ENCODE measurements at places on chromosomes 12 and 14.

DNA sequence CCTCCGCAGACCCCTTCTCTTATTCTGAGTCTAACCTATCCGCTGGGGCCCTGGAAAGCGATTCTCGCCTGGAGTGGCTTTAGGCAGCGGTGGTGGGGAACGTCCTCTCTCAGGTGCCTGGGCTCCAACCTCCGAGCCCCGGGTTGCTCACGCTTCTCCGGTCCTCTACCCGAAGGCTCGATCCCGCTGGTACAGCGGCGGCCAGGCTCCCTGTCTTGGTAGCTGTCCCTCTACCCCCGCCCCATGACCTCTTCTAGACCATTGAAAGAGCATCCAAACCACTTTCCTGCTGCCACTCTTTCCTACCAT is 505 bp upstream of the HEBP1 start:
- no peak for DNase-seq

DNA sequence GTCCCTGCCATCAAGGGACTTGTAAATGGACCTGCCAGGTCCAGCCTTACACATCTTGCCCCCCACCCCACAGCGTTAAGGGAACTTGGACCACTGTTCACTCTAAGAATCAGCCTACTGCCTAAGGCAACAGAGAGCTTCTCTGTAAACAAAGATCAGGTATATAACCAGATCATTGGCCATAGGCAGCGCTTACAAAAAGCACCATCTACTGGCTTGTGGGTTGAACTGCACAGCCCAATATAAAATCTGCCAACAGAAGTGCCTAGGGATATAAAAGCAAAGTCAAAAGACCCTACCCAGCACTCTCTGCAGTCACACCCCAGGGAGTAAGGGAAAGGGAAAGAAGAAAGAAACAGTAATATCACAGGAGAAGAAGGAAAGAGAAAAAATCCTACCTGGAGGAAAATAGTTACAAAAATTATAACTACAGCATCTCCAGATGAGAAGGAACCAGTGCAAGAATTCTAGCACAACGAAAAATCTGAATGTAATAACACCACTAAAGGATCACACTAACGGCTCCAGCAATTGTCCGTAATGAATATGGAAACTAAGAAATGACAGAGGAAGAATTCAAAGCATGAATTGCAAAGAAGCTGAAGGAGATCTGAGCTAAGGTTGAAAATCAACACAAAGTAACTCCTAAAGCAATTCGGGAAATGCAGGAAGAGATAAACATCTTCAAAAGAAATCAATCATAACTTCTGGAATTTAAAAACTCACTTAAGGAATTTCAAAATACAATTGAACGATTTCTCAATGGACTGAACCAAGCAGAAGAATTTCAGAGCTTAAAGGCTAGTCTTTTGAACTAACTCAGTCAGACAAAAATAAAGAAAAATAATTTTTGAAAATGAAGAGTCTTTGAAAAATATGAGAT is 95.2 kb upstream of the PCED1B start:
- no peak for DNase-seq

DNA sequence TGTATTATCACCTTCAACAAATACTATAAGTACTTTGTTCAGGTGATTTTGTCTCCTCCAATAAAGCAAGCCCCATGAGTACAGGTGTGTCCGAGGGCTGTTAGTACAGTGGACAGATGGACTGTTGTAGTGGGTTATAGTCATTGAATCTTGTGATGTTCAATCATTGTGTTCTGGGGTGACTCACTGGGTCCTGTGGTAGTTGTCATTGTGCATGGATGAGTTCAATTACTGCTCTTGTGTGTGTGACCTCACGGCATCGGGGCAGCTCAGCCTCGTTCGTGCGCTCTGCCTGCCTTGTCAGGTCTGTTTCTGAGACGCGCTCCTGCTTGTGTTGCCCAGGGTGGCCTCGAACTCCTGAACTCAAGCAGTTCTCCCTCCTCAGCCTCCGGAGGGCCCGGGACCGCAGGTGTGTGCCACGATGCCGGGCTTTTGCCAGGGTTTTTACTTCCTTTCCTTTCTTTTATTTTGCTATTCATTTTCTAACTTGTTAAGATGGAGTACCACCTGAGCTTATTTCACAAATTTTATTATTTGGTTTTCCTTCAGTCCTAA is 72.2 kb downstream of the DDX51 start:
- no peak for DNase-seq

- DNase-seq, result no peak
Observed at GRCh38 chr14:36363704-36364103, 43.3 kb upstream of the MBIP start.

DNA sequence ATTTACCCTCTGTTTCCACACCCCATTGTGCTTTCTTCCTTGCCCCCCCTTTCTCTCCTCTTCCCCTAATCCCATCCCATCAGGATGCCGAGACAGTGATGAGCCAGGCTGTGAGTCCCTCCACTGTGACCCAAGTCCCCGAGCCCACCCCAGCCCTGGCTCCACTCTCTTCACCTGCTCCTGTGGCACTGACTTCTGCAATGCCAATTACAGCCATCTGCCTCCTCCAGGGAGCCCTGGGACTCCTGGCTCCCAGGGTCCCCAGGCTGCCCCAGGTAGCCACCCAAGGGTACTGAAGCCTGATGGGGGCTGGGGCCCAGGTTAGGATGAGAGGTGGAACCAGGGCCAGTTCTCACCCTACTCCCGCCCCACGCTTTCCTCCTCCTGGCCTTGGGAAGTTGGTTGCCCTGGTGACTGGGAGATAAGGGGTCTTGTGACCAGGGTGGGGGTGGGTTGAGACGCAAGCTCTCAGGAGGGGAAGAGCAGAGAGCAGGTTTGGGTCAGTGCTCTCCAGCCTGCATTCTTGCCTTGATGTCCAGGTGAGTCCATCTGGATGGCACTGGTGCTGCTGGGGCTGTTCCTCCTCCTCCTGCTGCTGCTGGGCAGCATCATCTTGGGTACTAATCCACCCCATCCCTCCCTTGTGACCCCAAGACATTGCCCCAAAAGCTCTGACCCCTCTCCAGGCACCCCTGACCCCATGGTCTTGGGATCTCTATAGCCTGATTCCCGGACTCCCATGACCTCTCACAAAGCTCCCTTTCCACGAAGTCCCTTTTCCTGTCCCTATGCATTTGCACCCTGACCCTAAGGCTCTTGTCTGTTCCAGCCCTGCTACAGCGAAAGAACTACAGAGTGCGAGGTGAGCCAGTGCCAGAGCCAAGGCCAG is 1.2 kb downstream of the AMHR2 start:
- no peak for DNase-seq

DNA sequence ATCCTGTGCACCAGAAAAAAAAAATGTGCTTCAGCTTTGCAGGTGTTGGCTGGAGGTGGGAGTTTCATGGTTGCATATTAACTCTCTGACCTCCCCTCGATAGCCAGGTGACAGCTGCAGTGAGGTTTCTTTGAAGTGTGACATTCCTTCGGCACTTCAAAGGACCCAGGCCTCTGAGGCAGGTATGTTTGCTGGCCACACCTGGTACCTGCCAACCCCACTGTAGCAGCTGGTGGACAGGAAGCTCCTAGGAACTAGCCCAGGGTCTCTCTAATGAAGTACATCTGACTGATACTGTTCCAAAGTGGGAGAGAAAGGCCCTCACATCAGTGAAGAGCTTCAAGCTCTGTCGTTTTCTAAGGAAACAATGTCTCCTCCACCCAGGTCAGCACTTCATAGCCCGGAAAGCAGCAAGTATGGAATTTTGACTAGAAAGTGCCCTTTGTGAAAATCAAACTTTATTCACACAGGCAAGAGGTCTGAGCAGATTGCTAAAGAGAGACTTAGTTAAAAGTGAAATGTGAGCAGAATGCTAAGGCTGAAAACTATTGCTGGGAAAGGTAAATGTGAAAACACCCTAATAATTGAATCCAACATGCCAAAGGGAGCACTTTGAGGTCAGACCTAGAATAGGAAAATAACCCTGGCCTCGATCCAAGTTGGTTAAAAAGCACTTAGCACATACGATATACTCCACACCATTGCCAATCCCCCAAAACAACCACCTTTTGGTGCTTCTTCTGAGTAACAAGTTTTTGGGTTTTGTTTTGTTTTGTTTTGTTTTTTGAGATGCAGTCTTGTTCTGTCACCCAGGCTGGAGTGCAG is 71.3 kb downstream of the PHLDA1 start:
- DNase-seq, result no peak

DNA sequence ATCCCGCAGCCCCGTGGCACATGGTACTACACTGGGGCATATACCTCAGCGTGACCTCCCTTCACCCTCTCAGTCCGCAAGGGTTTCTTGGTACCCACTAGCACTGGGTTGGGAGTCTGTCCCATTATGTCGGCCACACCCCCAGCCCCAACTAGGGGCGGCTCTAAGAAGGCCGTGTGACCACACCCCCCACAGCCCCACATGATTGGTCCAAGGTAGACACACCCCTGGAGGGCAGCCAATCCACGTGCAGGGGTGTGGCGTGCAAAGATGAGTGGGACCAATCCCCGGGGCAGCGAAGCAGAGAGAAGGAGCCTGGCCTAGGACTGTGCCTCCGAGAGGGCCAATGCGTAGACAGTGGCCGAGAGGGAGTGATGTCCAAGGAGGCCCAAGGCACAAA is 34.6 kb upstream of the BEGAIN start:
- no peak for DNase-seq

DNA sequence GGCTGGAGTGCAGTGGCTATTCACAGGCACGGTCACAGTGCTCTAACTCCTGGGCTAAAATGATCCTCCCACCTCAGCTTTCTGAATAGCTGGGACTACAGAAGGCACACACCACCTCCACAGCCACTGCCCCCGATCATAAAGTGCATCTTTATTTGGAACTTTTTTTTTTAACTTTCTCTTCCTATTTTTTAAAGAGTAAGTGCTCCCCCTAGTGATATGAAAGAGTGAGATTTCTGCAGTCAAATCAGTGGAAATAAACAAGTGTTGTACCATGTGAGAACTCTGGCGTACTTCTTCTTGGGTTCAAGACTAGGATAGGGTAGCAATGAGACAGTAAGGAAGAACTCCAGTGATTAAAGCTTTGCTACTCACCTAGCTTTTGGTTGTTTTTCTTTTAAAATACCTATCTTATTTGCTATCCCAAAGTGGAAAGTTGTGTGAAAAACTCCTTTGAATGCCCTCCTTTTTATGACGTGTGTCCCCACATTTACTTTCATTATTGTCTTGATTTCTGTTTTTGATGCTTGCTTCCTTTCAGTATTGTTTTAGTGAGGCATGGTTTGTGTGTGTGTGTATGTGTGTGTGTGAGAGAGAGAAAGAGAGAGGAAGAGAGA is 6.6 kb downstream of the PPP4R4 start:
- DNase-seq, result no peak

- DNase-seq, result no peak
Observed at GRCh38 chr12:112353393-112353792, 28.8 kb downstream of the HECTD4 start.

DNA sequence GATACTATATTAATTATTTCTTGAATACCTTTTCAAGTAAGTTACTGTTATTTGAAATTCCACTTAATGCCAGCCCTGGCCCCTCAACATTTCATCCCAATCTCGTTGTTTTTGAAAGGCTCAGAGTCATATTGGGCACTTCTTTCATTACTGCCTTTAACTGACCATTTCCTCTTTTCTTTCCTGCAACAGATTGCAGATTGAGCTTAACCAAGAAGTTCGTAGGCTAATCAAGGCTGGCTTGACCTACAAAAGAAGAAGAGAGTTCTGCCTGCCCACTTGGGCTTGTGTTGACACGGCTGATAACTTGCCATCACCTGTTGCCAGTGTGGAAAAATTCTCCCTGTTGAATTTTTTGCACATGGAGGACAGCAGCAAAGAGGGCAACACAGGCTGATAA is 91.0 kb downstream of the FLRT2 start:
- DNase-seq, result no peak

GRCh38 chr14:32473464-32473855 is 144.4 kb downstream of the AKAP6 start:
- peak; percentile 76 for DNase-seq

DNA sequence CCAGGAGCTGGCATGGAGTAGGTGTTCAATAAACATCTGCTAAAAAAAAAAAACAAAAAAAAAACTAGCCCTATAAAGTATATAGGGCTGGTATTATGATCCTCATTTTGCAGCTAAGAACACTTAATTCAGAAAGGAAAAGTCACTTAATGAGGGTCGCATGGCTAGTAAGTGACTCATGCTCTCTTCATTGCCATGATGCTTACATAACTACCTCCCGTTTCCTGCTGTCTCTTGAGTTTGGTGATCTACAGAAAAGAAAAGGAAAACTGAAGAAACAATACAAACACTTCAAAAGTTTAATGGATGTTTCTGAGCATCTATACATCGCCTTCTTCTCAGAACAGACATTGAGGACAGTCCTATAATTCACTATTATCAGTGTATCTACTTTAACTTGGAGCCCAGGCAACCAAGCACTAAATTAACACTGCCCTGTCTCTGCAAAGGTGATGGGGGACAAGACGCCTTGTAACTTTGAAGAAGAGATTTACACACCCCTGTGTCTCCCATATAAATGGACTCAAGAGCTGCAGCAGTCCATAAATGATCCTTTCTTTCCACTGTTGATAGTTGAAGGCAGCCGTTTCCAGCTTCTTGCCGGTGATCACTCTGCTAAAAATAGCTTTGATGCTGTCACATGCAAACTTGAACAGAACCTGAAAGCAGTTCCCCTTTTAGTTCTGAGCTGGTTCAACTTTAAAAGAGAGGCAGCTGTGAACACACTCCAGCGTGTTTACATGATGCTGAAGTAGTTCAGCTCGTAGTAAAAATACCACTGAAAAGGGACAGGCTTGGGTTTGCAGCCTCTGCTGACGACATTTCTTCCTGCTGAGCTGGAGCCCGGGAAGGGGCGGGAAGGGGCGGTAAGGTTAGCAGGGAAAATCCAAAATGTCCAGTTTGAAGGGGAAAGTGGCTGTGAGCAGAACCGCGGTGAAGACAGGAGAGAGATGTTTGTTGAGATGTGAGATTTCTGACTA is 113.3 kb downstream of the FOXN3 start:
- DNase-seq, result no peak

- no peak for DNase-seq
Observed at GRCh38 chr12:106044773-106045172, 94.0 kb downstream of the NUAK1 start.

DNA sequence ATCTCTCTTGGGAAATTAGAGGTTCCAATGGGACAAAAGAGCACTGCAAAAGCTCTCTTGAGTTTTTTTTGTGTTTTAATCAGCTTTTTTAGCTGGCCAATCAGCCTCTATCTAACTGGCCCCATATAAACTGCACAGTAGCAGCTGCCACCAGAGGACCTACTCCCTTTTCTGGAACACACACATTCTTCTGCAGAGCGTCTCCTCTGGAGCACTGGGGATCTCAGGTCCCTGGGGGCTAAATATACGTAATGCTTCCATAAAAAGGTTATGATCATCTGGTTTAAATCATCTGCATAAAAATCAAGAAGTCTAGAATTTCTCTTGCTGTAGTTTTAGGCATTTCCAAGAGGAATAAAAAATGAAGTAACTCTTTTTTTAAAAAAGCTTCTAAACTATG is 32.3 kb downstream of the TSPAN8 start:
- no peak for DNase-seq

DNA sequence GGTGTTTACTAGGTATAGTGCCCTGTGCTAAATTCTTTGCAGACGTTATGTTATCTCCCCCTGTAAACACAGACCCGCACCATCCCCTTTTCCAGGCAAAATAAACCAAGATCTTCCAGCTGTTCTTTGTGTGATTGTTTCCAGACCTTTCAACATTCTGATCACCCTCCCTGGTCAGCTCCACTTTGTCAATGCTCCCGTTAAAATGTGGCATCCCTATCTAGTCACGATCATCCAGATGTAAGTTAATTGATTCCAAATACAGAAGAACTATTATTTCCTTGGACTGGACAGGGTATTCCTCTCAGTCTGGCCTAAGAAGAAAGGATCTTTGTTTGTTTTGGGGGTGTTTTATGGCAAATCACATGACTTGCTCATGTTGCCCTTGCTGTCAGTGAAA is 127.6 kb upstream of the ARID2 start:
- DNase-seq, result no peak
